ENCODE measurements at places on chromosomes 1 and 21.

DNA sequence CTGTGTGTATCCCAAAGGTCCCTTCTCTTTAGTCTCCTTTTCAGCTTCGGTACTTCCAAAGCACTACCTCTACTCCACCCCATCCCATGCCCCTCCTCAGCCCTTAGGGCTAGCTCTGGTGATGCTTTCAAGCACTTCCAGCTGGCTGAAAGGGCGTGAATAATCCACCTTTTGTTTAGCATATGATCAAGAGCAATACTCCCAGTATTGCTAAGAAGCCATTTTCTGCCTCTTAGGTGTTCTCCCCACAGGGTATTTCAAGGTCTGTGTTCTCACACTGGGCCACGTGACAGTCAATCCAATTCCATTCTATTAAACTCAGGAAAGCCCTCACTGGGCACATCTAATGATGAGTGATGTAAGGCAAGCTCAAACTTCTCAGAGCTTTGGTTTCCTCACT lies 298.5 kb upstream of the PROX1 start:
- DNase-seq = no peak

- no peak for DNase-seq
Measured at GRCh38 chr1:214290424-214291037, 9.6 kb downstream of the SMYD2 start.

- DNase-seq = no peak
Measured at GRCh38 chr1:55848906-55849305, 633.7 kb upstream of the USP24 start.

- no peak for DNase-seq
Measured at GRCh38 chr1:218592688-218593087, 247.6 kb downstream of the TGFB2 start.

DNA sequence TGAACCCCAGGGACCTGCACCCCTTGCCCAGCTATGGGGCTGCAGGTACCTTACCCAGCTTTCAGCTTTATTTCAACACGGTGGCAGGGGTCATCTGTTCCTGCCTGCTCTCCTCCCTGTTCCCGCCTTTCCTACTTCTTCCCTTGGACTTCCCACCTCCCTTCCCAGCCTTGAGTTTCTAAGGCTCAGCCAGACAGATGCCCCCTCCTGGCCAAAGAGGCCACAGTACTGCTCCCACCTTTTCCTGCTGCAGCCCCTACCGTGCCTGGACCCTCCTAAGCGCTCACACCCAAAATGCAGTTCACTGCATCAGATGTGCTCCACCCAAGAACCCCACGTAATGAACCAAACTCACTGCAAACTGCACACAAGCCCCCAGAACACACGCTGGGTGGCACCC lies 7.7 kb downstream of the NOC2L start:
- no peak for DNase-seq

DNA sequence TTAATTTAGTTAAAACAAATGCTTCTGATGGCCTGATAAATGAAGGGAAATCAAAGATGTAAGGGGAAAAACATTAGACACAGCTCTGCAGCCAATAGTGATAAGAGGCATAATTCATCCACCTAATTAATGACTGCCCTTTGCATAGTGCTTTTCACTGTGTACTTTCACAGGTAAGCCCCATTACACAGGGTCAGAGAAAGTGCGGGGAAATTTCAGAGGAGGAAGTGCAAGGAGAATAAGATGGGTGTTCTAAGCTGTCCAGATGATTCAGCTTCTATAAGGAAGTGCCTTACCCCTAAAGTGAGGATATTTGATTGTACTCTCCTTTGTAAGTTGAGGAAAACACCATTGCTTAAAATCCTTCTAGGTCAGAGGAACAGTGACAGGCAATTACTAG lies 88.0 kb downstream of the NR5A2 start:
- no peak for DNase-seq

DNA sequence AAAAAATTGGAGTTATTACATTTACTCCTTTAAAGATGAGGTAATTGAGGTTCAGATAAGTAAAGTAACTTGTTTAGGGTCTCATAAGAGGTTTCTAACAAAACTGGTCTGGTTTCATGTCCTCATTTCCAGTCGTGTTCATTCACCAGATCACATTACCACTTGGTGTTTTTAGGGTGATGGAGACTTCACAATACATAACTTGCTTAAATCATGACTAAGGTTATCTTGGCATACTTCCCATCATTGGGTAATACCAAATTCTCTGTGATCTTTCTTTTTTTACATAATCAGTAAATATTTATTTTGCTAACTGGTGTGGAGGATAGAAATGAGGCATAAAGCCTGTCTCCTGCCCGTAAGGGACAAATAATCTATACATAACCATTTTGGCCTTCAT lies 31.6 kb upstream of the RPTN start:
- DNase-seq = no peak

GRCh38 chr1:190475421-190476141 lies 2.1 kb downstream of the BRINP3 start:
- DNase-seq = no peak

DNA sequence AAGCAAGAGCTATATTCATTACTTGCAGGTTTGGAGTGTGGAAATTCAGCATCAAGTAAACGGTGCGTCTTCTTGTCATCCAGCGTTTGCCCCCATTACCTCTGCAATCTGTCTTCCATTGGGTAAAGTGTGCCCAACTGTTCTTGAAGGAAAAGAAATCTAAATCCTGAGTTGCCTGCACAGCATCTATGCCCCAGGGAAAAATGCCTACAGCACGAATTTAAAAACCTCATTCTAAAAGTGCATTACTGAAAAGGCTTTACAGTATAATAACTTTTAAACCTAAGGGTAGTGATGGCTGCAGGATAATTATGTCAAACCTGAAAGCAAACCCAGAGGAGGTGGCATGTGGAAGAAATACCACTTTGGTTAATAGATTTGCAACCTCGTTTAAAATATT lies 37.2 kb downstream of the KCNK1 start:
- DNase-seq = no peak

DNA sequence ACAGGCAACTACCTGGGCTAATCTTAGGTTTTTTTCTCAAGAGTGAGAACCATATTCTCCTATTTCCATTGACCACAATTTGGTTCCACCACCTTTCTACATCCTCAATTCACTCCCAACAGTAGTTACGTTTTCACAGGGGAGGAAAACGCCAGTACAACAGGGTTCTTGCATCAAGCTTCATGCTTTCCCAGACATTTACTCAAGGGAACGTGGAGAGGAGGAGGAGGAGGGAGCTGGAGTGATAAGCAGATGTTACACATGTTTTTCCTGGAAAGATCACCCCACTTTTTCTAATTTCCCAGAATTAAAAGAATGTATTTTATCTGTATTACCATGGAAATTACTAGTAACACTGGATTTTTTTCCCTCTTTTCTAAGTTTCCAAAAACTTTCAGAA lies 58.3 kb downstream of the RGS5 start:
- no peak for DNase-seq

DNA sequence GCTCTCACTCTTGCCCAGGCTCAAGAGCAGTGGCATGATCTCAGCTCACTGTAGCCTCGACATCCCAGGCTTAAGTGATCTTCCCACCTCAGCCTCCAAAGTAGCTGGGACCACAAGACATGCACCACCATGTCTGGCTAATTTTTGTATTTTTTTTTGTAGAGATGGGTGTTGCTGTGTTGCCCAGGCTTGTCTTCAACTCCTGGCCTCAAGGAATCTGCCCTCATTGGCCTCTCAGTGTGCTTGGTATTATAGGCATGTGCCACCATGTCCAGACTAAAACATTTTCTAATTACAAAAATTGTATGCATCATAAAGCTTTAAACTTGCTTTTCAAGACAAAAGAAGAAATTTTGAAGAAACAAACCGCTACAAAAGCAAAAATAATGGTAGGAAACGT lies 20.1 kb downstream of the CBR1 start:
- no peak for DNase-seq

GRCh38 chr1:180456191-180456590 lies 46.2 kb downstream of the ACBD6 start:
- DNase-seq = no peak

- no peak for DNase-seq
Measured at GRCh38 chr1:19534281-19534680, 48.9 kb upstream of the CAPZB start.

- DNase-seq = no peak
Measured at GRCh38 chr1:200771625-200772555, 33.2 kb downstream of the CAMSAP2 start.

GRCh38 chr1:200535605-200536004 lies 84.9 kb downstream of the KIF14 start:
- peak; percentile 48 for DNase-seq

Measured in CD4-positive, alpha-beta T cell (primary cell).